ENCODE measurements at places on chromosomes 6 and 20. TPM values are rescaled to one million over a fixed set of nuclear protein-coding genes. Genes with fewer than 3 reads are reported as not detected.

DNA sequence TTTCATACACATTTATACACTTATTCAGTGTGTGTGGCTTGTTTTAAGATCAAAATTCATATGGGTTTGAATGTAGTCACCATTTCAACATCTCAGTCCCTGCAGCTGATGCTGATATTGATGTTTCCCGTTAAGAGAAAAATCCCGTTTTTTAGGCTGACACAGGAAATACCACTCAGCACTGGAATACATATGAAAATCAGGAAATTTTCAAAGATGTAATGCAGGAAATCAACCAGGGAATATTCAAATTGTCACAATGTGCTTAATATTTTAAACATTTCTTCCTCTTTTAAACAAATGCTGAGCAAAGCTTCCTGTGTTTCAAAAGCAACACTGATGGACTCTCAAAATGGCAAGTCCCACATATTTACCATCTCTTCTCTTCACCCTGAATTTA is 94.5 kb upstream of the MARCKS start:
- DNase-seq = no peak
- no peak overlapping the region for H3K4me3 ChIP-seq
- no peak overlapping the region for H3K27ac ChIP-seq

ZNF311 gene
- 4.2 TPM for total RNA-seq

B3GALT4 gene
- total RNA-seq = 4.2 TPM

COL20A1 gene
- total RNA-seq = 0.17 TPM

DNA sequence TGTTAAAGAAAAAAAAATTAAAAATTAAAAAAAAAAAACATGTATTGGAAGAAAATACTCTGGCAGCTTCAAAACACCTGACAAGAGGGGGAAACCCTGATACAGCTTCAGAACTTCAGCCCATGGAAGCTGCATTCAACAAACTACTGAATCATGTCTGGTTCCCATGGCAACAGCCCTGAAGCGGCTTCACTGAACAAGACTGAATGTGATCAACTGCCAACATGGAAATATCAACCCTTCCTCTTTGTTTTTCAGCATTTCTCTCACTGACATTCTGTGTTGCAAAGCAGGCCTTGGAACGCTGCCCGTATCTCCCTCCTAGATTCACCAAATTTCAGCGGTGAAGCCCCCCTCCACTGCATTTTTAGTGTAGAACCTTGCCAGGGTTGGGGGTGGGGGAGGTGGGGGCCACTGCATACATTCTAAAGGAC is 91.3 kb upstream of the SHLD1 start:
- H3K4me3 ChIP-seq = no peak overlapping the region
- no peaks in the 10 kb centered on the region for H3K4me1 ChIP-seq
- H3K36me3 ChIP-seq = no peaks in the 10 kb centered on the region
- DNase-seq = no peak
- H3K27ac ChIP-seq = no peak overlapping the region
- no peaks in the 10 kb centered on the region for H3K27me3 ChIP-seq

DNA sequence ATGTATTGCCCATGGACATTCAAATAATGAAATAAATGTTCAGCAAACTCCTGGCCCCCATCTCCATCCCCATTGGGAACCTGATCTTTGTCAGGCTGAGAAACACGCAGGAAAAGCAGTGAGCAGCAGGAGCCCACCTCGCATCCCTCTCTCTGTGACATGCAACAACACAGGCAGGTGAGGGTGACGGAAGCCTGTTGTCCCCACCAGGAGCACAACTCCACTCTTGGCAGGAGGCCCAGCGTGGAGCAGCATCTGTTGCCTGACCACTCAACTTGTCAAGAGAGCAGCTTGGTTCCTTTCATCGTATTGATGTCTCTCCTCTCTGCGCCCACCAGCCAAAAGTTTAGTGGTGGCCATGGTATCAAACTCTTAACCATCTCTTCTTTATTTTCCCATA is 586.9 kb upstream of the ARID1B start:
- no peak overlapping the region for H3K27ac ChIP-seq
- no peak for DNase-seq
- no peaks in the 10 kb centered on the region for H3K27me3 ChIP-seq
- no peak overlapping the region for H3K4me3 ChIP-seq
- no peaks in the 10 kb centered on the region for H3K4me1 ChIP-seq

BTN3A1 gene
- 5.1 TPM for total RNA-seq
